Esophagus squamous epithelium (tissue), 5 donors: ENCODE measurements at places on chromosomes 13 and 19.

DNA sequence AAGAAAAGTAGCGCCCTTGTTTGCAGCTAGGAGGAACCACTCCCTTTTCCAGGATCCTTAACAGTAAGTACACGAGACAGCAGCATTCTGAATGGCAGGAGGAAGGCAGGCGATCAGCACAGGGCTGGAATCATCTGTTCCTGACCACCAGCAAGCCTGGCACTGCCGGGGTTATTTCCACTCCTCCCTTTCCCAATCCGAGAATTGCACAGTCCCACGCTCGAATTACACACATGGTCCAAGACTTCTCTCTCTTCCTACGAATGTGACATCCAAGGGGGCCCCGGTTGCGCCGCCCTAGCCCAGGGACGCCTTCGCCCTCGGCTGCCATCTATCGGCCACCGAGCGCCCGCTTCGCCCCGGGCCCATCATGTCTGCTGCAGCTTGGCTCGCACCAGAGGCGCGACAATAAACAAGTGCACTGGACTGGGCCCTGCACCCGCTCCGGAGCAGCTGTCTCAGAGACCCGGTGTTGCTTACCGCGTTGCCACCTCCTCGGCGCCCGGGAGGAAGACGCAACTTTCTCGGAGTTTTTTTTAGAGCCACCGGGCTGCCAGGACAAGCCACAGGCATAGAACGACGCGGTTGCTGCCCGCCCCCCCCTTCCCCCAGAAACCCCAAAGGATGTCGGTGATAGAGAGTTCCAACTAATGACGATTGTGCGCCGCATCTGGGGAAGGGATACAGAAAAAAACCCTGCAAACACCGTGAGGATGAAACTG lies at the start of gene SLITRK5:
SLITRK5 (plus strand) TSS at position 341 of the 722 bp plus-strand sequence. CDS start 4,018 bp downstream, outside the sequence.
- peaks cover 43% of the 10 kb centered on the region for H3K4me1 ChIP-seq
- H3K27me3 ChIP-seq = peaks cover 57% of the 10 kb centered on the region
- DNase-seq = no peak
- no peak within 1 kb of the TSS for H3K27ac ChIP-seq

DNA sequence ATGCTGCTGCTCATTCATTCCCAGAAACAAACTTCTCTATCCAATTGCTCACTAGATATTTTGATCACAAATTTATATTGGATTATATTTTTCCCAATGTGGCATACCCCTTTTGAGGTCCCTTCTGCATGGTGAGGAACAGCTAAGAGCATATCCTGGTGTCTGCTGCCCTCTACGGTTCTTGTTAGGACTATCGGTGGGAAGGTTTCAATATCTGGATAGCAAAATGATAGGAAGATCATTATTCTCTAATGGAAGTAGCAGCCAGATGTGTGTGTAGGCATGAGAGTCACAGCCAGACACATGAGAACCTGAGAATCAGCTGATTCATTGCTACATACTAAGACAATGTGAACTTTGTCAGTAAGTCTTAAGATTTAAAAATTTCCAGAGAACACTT lies 1422.4 kb upstream of the MIR17HG start:
- H3K36me3 ChIP-seq = no peaks in the 10 kb centered on the region
- H3K4me1 ChIP-seq = no peaks in the 10 kb centered on the region
- no peak overlapping the region for H3K4me3 ChIP-seq
- no peaks in the 10 kb centered on the region for H3K27me3 ChIP-seq

DNA sequence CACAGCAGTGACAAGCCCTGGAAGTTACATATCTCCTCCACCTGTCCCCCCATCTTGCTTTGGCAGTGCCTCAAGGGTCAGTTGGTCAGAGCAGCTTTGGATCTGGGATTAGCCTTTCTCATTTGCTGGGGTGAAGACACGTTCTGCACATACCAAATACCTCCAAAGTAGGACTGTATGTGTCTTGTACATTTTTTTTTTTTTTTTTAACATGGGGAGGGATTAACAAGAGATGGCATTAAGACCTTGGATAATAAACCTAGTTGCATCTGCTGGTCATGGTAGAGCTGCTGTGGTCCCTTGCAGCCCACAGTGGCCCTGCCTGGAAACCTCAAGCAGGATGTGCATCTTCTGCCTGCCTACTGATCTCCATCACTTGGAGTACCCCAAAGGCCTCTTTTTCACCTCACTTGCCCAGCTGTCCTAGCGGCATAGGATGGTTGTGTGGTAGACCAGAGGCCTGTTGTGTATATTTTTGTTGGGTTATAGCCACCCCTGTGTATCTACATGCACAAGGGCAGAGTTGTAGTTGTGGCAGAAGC lies 2.5 kb downstream of the RPS19 start:
- peaks cover 42% of the 10 kb centered on the region for H3K36me3 ChIP-seq
- H3K4me3 ChIP-seq = peak overlapping the region; percentile 94
- H3K27me3 ChIP-seq = no peaks in the 10 kb centered on the region
- peaks cover 48% of the 10 kb centered on the region for H3K4me1 ChIP-seq

- no peaks in the 10 kb centered on the region for H3K27me3 ChIP-seq
- no peak overlapping the region for H3K27ac ChIP-seq
- H3K4me3 ChIP-seq = no peak overlapping the region
- DNase-seq = no peak
- no peaks in the 10 kb centered on the region for H3K4me1 ChIP-seq
Measured at GRCh38 chr13:67493835-67494234, 263.7 kb upstream of the PCDH9 start.

GRCh38 chr19:3289971-3290569 lies 65.6 kb downstream of the CELF5 start:
- DNase-seq = no peak
- H3K36me3 ChIP-seq = no peaks in the 10 kb centered on the region
- no peaks in the 10 kb centered on the region for H3K4me1 ChIP-seq
- H3K4me3 ChIP-seq = no peak overlapping the region
- H3K27ac ChIP-seq = no peak overlapping the region
